ENCODE measurements at places on chromosomes 13 and 19.

DNA sequence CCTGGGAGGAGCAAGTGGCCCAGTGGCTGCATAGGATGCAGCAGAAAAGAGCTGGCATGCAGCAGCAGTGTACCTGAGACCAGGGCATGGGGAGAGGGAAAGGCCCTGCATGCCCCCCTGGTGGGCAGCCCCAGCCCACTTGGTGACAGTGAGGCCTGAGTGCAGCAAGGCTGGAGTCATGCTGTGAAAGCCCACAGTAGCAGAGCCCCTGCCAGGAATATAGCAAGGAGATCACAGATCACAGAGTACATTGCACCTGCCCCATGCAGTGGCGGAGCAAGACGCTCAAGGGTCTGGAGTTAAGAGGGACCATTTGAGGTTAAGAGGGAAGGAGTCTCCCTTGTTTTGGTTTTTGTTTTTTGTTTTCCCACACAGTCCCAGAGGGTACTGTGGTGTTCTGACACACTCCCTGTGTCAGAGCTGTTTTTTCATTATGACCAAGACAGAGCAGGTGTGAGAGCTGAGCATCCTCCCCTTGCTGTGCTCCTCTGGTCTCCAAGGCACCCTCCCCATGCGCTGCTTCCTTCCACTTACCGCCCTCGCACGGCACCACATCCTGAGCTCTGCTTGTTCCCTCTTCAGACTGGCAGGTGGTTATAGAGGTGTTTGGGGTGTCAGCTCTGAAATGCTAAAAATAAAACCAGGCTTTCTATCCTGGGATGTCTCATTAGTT lies 85.0 kb upstream of the UBL3 start:
- DNase-seq = no peak

DNA sequence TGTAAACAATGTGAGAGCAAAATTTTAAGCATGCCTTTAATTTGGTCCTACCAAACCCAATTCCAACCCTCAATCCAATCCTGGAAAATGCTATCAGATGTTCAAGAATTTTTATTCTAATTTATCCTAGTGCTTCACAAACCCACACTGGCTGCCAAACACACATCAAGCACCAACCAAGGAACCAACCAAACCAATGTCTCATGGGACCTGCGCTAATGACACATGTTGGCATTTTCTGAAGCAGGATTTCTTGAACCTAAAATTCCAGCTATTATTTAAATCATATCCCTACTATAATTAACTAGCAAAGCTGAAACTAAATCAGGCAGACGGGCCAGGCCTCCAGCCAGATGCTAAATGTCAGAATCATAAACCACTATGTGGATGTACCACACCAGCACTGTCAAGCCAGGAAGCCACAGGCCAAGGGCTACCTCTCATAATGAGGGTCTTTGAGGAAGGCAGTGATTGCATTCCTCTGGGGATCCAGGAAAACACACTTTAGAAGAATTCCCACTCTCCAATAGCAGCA lies 5.8 kb downstream of the LATS2 start:
- no peak for DNase-seq

DNA sequence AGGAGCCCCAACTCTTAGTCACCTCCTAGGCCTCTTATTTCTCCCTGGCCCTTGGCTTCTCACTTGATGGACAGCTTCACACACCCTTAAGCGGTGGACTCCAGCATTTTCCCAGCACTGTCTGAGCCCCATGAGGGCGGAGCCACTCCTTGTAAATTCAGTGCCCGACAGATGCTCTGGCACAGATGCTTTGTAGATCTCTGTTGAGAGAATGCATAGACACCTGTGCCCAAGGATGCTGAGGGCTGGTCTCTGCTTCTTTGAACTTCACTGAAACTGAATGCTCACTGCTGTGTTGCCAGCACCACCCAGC lies 3.3 kb downstream of the SYCN start:
- DNase-seq = no peak

DNA sequence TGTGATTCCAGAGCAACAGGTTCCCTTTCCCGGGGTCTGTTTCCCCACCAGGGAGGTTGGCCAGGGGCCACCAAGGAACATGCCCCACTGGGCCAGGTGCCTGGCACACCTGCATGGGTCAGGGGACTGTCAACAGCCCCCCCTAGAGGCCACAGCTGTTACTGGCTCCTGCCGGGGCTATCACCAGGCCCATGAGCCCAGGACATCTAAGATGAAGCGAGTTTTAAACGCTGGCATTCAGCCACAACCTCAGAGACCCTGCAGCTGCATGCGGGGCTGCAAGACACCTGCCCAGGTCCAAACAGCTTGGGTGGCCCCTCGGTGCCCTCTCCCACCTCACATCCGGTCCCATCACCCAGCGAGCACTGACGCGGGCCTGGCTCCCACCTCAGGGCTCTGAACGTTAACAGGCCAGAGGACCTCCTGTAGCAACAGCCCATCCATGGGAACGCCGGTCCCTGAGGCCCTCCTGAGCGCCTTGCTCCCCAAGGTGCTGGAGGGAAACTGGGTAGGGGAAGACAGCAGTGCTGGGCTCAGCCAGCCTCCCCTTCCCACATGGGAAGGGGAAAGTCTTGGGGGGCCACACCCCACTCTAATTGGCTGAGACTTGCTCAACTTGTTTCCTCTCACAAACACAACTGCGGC lies 12.0 kb downstream of the KHSRP start:
- DNase-seq = no peak

- no peak for DNase-seq
These were observed 2292.8 kb downstream of the PCDH9 start for GRCh38 chr13:64937302-64937701.

- no peak for DNase-seq
These were observed 2.6 kb downstream of the MRPL54 start for GRCh38 chr19:3765121-3765520.

GRCh38 chr19:49333811-49334288 lies 1.4 kb upstream of the CD37 start:
- DNase-seq = no peak

- DNase-seq = no peak
These were observed 23.4 kb downstream of the CEBPG start for GRCh38 chr19:33396701-33397535.

- no peak for DNase-seq
These were observed 9.0 kb downstream of the LPAR6 start for GRCh38 chr13:48403913-48404312.

GRCh38 chr19:13982773-13983172 lies 23.3 kb downstream of the RFX1 start:
- DNase-seq = no peak

DNA sequence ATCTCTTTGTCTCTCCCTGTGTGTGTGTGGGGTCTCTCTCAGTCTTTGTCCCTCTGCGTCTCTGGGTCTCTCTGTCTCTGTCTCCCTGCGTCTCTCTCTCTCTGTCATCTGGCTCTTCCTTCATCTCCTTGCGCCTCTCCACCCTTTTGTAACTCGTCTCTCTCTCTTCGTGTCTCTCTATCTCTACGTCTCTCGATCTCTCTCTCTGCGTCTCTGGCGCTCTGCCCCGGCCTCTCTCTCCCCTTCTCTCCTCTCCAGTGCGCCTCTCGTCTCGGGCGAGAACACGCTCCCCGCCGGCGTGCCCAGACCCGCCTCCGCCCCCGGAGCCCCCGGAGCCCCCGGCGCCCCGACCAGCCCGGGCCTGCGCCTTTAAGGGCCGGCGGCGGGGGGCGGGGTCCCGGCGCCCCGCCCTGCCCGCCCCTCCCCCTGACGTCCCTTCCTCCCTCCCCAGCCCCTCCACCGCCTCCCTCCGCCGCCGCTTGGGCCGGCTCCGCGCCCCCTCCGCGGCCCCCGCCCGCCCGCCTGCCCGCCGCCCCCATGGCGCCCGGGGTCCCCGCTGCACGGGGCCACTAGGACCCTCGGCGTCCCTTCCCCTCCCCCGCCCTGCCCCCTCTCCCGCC lies at the start of gene MARK4:
Gene MARK4, plus strand, starts transcription at position 440 of the 620 bp plus-strand sequence. CDS start 318 bp downstream, outside the sequence.
- peak; percentile 55 for DNase-seq

GRCh38 chr13:85828094-85828684 lies 29.0 kb upstream of the SLITRK6 start:
- peak; percentile 5 for DNase-seq

GRCh38 chr13:108102771-108103170 lies 112.6 kb downstream of the LIG4 start:
- no peak for DNase-seq

- peak; percentile 22 for DNase-seq
These were observed 12.1 kb upstream of the PEX11G start for GRCh38 chr19:7500811-7501450.

GRCh38 chr13:26943748-26944147 lies 183.2 kb upstream of the GPR12 start:
- no peak for DNase-seq

- no peak for DNase-seq
These were observed 14.7 kb downstream of the TECR start for GRCh38 chr19:14544047-14544446.

DNA sequence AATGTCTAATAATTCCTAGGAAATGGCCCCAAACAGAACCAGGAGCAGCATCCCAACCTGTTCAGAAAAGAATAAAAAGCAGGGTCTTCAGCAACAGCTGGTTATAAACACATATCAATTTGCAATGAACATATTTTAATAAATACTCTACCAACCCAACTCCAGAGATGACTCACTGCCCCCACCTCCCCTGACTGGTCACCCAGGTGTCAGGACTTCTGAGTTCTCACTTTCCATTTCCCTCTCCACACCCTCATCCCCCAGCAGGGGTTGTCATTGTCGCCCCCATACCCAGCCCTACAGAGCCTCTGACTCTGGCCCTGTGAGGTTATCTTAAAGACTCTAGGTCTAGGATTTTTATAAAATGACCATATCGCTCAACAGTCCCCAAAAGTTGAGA lies 6.9 kb downstream of the SERPINE3 start:
- no peak for DNase-seq

- no peak for DNase-seq
These were observed 2439.9 kb upstream of the PCDH20 start for GRCh38 chr13:63855457-63856118.

GRCh38 chr13:73520566-73521289 lies 461.9 kb downstream of the KLF5 start:
- no peak for DNase-seq

GRCh38 chr19:5700455-5701092 lies 10.5 kb downstream of the RPL36 start:
- no peak for DNase-seq

GRCh38 chr19:39144290-39145071 lies 18.9 kb downstream of the PAK4 start:
- DNase-seq = no peak

DNA sequence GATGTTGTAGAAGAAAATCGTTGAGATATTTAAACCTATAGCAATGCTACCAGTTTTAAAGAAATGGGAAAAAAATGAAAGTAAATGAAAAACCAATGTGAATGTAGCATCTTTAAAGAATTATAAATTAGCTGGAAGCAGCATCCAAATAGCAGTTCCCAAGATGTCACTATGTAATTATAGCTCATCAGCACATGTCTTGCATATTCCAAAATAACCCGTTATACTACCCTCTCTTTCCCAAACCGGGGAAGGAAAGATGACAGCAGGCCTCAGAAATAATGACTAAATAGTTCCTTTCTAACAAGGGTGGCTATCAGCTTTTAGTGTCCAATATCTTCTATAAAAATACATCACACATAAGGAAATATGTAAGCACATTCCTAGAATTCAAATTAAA lies 140.5 kb downstream of the FGF14 start:
- no peak for DNase-seq

- no peak for DNase-seq
These were observed 104.1 kb upstream of the ZNF507 start for GRCh38 chr19:32241306-32241705.

DNA sequence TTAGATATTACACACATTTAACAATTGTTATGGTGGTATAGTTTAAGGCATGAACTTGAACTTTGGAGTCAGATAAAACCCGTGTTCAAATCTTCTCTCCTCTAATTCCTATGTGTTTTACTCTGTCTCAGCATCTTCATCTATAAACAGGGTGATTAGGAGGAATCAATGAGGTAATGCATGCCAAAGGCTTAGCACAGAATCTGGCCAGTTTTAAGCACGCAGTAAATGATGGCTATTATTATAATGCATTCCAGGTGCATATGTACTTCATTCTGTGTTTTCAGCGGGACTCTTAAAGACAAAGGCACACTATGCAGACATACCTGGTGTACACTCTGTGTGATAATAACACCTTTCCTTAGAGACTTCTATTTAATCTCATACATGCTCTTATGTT lies 88.0 kb upstream of the FRY start:
- peak; percentile 27 for DNase-seq

DNA sequence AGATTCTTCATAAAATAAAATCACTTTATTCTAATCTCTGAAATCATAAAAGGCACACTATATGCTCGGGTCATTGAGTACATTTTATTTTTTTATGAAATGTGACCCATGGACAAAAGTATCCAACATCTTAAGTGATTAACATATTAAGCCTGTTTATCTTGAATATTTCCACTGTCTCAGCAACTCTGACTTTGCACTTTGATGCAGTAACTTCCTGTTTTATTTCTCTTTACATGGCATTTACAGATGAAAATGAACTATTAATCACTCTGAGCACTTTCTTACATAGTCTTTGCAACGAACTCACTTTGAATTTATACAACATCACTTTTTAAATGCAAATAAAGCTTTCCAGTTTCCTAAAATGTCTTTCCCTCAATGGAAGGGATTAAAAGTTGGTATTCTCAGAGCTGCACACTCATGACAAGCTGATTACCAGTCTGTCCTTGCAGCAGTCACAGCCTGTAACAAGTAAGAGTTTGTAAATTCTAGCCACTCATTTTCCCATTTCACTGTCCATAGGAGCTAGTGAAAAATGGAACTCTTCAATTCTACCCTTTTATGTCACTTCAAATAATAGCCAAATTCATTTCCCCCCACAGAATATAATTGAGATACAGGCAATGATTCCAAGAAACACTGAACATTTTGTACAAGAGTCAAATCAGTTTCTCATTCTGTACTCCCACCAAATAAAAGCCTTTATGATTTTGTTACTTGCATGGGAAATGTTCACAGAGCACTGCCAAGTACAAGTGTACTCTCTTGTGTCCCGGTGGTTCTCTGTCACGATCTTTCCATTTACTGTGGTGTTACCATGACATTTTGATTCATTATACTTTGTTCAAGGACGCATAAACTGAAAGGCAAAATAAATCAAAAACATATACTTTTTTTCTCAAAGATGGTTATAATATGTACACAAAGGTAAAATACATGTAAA lies 1968.9 kb downstream of the PCDH9 start:
- no peak for DNase-seq

GRCh38 chr13:24649688-24650043 lies 30.5 kb upstream of the ATP12A start:
- DNase-seq = no peak

DNA sequence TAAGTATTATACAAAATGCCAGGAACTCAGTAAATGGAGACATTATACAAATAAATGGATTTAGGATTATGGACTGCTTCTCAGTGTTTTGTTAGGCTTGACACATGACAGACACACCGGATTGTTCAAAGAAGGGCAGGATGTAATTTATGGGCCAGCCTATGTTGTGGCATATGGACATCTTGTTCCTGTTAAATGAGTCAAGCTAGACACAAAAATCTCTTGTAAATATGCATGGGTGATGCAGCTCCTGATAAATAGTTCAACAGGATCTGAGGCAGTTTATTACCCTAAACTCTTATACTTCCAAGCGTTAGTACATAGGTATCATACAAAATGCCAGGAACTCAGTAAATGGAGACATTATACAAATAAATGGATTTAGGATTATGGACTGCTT lies 502.3 kb downstream of the TBC1D4 start:
- DNase-seq = peak; percentile 20
